ENCODE measurements at places on chromosomes 4 and X.

DNA sequence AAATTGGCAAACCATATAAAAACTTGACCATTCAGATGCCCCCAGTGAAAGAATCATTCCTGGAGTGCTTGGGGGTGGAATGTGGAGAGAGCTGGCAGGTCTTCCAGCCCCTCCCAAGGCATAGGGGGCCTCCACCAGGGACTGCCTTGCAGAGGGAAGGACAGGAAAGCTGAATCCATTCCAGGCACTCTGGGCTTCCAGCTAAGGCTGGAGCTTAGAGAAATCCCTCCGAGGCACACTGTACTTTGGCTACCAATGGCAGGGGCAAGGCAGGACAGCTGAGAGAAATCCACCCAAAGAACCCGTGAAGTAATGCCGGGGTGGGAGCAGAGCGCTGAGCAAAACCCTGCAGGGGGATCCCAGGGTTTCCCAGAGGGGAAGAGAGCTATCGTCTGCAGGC lies 4.0 kb downstream of the CENPU start:
- no peak for DNase-seq

DNA sequence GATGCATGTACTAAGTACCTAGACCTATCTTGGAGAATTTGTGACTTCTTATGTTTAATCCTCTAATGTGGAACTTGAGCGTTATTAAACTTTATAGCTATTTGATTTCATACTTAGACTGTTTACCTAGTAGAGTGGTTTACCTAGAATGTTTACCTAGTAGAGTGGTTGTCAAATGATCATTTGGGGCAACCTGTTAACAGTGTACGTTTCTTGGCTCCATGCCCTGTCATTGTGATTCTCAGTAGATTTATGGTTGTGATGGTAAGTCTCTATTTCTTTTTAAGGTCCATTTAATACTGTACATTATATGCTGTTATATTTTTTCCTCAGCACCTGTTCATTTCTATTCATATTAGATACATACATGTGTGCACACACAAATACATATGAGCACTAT lies 233.0 kb upstream of the MAD2L1 start:
- DNase-seq = no peak

GRCh38 chr4:46908148-46908547 lies 897 bp downstream of the COX7B2 start:
- DNase-seq = no peak

DNA sequence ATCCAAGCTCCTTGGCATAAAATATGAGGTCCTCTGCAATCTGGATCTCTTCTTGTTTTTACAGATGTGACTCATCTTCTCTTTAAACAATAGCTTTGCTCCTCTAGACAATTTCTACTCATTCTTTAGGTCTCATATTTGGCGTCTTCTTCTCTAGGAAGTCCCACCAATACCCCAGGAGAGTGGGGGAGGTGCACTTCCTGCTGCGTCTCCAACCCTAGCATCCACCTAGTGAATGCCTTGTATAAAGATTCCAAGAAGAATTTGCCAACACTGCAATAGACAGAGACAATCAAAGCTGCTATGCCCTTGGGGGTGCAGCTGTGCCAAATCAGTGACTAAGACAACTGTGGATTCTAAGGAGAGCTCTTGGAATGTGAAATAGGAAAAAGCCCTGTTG lies 45.7 kb upstream of the SLC10A7 start:
- DNase-seq = no peak

- DNase-seq = no peak
Observed at GRCh38 chrX:106670631-106671030, 55.9 kb upstream of the RNF128 start.

DNA sequence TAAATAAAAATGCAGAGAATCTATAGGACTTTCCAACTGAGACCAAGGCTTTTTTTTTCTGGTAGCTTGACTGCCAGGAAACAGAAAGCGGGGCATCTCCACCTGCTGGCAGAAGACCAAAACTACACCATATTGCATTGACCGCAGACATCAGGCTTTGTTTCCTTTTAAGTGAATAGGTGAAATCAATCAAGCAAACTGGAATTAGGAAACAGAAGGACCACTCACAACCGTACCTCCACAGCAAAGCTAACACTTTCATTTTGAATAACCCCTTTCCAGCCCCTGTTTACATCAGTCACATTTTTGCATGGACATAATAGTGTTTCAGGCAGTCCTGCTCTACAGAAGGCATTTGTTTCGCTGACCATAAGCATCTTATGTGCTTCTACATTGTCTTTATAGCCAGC lies 218.2 kb downstream of the IDS start:
- no peak for DNase-seq

DNA sequence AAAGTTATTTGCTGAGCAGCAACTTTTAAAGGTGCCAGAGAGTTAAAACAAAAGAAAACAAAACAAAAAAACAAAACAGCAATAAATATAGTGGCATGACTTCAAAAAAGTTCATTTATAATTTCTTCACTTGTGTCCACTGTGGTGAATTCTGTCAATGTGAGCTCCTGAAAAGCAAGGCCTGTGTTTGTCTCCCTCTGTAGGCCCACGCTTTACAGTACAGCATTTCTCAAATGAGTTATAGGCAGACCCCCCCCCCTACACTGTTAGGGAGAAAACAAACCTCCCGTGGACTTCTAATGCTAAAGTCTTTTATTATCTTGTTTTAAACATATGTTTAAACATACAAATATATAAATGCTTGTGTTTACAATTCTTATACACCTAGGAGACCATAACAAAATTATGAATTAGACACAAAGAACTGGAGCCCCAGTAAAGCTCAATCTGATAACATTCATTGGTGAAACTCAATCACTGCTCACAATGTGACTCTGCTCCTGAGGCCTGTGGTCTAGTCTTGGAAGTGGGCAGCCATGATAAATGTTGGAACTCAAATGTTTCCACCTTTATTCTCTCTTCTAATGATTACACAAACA lies 47.0 kb upstream of the SCOC start:
- DNase-seq = no peak

DNA sequence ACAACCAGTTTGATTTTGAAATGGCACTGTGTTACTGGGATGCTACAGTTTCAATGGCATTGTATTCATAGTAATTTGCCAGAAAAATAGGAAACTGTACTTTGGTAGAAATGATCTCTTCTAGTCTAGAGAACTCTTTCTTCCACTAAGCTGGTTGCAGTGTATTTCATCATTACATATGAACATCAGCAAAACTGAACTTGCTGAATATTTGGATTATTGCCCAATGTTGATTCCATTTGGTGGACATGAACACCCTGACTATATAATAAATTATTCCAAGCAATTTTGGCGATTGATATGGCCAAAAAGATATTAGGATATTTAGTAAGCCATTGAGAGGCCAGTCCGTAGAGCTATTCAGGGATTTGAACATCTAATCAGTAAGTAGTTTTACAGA lies 191.8 kb upstream of the CXorf66 start:
- DNase-seq = no peak

DNA sequence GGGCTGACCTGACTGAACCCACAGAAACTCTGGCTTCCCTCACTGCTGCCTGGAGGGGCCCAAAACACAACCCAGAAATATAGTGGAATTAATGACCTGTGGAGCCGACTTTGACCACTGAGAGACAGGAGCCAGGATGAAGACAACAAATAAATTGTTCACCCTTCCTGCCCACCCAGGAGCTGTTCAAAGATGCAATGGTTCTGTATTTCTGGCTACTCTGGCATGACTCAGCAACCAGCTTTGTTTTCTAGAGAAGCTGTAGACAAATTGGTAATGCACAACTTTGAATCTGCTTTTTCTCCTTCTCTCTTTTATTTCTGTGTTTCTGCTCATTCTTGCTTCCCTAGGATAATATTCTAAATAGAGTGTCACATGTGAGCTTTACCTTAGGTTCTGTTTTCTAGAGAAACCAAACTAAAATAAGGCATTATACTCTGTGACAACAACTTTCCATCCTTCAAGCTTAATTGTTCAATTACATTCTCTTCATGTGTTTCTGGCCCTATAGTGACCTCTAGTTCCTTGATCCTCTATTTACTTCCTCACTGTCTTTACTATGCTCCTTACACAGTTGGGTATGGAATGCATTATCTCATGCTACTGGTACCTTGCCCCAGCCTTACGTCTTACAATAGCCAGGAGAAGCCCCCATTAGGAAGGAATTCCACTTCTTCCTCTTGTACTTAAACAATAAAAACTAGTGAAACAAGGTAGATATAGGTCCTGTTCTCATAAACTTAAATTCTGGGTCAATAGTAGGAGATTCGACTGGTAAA lies 6.5 kb upstream of the PRKG2 start:
- DNase-seq = no peak

DNA sequence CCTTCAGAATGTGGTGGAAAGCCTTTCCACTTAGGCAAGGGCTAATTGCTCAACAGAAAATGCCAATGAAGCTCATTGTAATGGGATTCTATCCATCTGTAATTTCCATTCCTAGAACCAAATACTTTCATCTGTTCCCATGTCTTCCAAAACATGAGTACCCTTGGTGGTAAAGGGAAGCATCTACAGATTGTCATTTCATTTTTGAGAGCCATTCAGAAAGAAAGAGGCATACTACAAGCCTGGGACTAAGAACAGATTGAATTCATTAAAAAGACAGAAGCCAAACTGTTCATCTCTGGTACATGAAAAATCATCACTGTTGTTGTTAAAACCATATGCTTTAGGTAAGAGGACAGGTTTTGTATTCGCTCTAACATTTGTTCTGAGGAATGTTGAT lies 43.6 kb upstream of the DCTD start:
- DNase-seq = no peak

GRCh38 chr4:152064753-152065152 lies 303.9 kb upstream of the GATB start:
- no peak for DNase-seq

DNA sequence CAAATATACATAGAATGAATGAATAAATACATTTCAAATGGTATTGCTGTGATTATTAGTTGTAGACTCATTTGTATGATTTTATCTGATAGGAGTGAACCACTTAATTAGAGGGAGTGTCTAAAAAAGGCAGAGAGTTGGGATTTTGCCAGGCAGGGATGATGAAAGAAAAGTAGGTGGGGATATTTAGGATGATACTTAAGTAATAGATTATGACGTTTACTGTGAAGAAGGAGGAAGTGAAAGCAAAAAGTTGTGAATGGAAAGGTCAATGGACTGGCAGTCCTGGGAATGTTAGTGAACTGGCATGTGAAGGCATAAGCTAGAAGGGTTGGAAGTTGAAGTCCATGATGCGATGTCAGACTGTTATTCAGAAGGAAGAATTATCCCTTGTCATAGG lies 917.1 kb downstream of the RAPGEF2 start:
- DNase-seq = no peak

GRCh38 chr4:26229974-26230373 lies 90.8 kb upstream of the RBPJ start:
- DNase-seq = no peak

- no peak for DNase-seq
Observed at GRCh38 chr4:88722828-88723227, 25.2 kb upstream of the NAP1L5 start.

DNA sequence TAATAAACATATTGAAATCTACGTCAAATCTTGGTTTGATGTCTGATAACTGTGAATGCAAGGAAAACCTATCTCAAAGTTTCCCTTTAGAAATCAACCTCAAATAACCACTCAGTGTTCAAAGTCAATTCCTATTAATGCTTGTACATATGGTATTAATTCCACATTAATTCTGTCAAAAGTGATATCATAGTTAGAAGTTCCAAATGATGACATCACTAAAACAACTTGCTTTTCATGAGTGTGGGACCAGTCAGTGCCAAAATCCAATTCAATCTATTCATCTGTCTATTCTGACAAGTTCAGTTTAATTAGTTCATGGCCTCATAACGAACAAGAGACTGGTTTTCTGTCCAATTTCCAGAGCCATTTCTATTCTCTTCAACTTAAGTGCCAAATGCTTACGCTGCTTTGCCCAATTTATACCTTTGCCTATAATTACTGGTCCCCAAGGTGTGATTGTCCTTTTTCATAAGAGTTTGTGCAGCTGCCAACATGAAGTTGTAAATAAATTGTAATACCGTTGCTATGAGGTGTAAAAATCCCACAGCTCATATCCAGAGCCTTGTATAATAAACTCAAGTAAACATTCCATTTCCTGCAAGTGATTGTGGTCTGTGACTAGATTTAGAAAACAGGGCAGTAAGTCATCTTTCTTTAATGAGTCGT lies 476.2 kb downstream of the RAB28 start:
- DNase-seq = no peak

GRCh38 chr4:64882311-64883086 lies 473.2 kb upstream of the TECRL start:
- no peak for DNase-seq

GRCh38 chr4:15755321-15756155 lies 22.6 kb upstream of the CD38 start:
- no peak for DNase-seq

GRCh38 chr4:6561173-6561516 lies 13.8 kb upstream of the MAN2B2 start:
- DNase-seq = no peak

- DNase-seq = peak; percentile 63
Observed at GRCh38 chr4:1309261-1310010, 19.7 kb downstream of the MAEA start.

DNA sequence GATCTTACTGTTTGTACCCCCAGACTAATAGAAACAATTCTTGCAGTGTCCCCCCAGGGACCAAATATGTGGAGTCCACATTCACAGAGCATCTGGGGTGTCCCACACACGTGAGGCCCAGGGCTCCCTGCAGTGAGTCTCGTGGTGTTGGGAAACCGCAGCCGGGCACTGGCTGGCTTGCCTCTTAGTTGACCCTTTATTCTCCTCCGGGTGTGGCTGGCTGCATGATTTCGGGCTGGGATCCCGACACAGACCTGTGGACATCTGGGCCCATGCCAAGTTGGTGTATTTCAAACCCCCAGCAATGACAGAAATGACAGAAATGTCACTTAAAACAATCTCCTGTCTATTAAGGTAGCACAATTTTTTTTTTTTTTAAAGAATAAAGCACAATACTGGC lies 15.6 kb upstream of the CLDN24 start:
- no peak for DNase-seq

GRCh38 chr4:173130687-173131086 lies 37.9 kb upstream of the GALNT7 start:
- DNase-seq = no peak

GRCh38 chr4:153438916-153439756 lies 27.0 kb upstream of the TMEM131L start:
- DNase-seq = no peak

DNA sequence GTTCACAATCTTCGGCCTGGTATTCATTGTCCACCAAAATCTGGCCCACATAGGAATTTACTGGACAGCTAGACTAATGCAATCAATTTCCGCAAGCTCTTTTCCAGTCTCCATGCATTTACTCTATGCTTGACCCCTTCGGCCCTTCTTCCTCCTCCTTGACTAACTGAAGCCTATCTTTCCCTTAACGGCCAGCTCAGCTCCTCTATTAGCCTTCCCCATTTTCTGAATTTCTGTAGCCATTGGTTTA lies 1.2 kb upstream of the PHKA2 start:
- DNase-seq = no peak

DNA sequence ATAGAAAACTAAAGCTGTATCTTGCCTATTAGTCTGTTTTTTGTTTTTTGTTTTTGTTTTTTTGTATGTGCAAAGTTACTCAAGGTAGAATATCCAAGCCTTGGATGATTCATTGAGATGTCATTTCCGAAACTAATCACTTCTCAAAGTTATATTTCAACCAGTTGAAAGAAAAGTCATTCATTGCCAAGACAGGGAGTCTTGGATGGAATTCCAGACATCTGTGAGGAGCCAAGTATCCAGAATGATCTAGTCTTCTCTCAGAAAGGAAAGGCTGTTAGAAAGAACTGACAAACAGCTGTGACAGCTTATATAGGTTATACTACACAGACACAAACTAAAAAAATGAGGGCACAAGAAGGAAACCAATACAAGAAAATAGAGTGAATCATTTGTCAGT lies 141.1 kb upstream of the NDST3 start:
- DNase-seq = no peak

GRCh38 chr4:140151699-140152012 lies 2.3 kb downstream of the MAML3 start:
- no peak for DNase-seq
